ENCODE measurements at places on chromosomes 6 and 20. TPM values are rescaled to one million over a fixed set of nuclear protein-coding genes. Genes with fewer than 3 reads are reported as not detected.

DNA sequence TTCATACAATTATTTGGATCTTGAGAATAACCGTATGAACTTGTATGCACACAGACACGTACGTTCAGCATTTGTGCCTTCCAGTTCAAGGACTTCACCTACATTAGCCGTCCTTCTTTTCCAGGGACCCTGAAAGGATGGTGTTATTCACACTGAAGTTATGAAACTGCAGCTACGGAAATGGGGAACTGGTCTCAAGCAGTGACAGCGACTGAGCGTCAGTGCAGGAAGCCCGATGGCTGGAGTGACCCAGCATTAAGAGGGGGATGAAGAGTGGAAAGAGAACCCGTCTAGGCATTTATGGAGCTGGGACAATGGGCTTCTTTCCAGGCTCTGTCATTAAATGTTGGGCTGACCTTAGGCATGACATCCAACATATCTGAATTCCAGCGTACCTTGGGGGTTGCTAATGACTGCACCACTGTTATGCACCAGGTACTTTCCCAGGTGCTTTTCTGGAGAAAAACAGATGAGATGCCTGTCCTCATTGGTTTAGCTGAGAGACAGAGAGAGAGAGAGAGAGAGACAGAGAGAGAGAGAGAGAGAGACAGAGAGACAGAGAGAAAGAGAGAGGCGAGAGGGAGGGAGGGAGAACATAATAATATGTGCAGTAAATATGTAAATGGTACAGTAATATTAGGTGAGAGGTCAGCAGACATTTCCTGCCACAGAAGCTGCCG lies 204.7 kb upstream of the EXOC2 start:
- no peak overlapping the region for H3K4me3 ChIP-seq
- no peaks in the 10 kb centered on the region for H3K36me3 ChIP-seq
- H3K4me1 ChIP-seq: peaks cover 2% of the 10 kb centered on the region
- DNase-seq: no peak
- no peaks in the 10 kb centered on the region for H3K27me3 ChIP-seq
- H3K27ac ChIP-seq: no peak overlapping the region

The XKR7 gene
- total RNA-seq: not detected

- H3K4me1 ChIP-seq: no peaks in the 10 kb centered on the region
- no peak for DNase-seq
- H3K4me3 ChIP-seq: no peak overlapping the region
- H3K27me3 ChIP-seq: no peaks in the 10 kb centered on the region
- H3K36me3 ChIP-seq: no peaks in the 10 kb centered on the region
These were observed 465.3 kb downstream of the BMP2 start for GRCh38 chr20:7232796-7233195.

The FAM162B gene
- total RNA-seq: 4.8 TPM
